CD4-positive, alpha-beta T cell treated with Interleukin-1 beta for 1 hour (primary cell): ENCODE measurements at places on chromosomes 11 and 22.

GRCh38 chr11:61082062-61082870 is 20.0 kb upstream of the CD5 start:
- no peak for DNase-seq

- DNase-seq, result no peak
These were observed 37.6 kb downstream of the LIF start for GRCh38 chr22:30208631-30209603.

DNA sequence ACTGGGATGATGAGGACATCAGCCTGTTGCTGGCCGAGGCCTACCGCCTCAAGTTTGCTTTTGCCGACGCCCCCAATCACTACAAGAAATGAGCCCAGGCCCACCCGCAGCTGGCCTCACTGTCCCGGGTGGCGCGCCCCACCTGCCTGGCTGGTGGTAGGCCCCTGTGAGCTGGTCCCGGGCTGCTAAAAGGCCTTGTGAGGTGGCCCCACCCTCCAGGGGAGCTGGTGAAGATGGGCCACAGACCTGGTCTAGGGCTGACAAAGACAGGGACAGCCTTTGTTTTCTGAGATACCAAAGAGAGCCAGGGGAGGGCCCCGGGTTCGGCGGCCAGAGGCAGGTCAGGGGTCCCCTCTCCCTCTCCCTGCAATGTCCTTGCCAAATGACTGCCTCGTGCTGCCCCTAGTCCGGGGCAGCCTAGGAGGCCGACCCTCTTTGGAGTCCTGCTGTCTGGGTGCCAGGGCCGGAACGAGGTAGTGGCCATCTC is 411.1 kb downstream of the TBC1D22A start:
- DNase-seq, result no peak

DNA sequence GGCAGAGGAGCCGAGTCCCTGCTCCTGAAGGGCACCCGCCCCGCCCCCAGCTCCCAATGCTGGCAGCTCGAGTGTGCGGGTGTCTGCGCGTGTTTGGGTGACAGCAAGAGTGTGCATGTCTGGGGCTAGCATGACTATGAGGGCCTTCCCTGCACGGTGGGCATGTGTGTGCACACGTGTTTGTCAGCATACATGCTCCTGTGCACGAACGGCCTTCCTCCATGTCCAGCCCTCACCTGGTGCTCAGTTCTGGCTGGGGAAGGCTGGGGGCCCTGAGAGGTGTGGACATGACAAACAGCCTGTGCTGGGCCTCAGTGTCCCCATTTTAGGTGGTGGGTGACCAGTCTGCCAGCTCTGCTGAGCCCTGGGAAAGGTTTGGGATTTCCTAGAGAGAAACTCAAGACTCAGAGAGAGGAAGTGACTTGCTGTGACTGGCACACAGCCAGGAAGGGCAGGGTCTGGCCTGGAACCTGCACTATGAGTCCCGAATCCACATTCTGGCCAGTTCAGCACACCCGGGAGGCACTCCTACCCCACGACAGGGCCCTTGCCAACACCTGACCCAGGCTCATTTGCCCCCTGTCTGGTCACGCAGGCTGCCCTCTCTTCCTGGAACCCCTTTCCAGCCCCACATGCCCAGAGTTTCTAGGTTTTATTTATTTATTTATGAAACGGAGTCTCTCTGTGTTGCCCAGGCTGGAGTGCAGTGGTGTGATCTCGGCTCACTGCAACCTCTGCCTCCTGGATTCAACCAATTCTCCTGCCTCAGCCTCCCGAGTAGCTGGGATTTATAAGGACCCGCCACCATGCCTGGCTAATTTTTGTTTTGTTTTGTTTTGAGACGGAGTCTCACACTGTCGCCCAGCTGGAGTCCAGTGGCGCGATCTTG is 3.3 kb upstream of the SHISA8 start:
- DNase-seq, result no peak

- DNase-seq, result peak; percentile 54
These were observed 46.2 kb downstream of the IGF2 start for GRCh38 chr11:2092956-2093412.

GRCh38 chr22:42217752-42218280 is 52.6 kb downstream of the TCF20 start:
- no peak for DNase-seq

DNA sequence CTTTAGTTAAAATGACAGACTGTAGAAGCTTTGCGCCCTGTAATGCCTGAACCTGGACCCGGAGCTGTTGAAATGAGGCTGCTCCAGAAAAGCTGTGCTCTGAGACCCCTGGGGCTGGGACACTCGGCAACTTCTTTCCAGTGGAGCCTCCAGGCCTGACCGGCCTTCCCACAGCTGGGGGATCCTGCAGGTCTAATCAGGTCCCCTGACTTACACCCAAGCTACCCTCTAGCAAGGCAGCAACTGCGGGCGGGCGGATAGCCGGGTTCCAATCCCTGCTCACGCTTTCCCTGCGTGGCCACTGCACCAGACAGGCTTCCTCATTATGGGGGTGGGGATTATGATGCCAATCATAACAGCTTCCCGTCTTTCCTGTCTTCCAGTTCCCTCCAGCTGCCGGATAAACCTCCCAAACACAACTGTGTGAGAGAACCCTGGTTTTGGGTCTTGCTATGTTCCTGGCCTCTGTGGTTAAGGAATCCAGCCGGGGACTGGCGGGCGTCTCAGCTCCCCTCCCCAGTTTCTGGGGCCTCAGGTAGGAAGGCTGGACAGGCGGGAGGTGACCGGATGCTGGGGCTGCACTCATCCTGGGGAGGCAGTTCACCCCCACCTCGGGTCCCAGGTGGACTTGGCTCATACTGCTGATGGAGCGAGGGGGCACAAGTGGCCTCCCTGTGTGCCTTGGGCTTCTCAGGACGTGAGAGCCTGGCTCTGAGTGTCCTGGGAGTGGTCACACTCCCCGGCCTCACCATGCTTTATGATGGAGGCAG is 38.6 kb downstream of the PARVG start:
- no peak for DNase-seq

DNA sequence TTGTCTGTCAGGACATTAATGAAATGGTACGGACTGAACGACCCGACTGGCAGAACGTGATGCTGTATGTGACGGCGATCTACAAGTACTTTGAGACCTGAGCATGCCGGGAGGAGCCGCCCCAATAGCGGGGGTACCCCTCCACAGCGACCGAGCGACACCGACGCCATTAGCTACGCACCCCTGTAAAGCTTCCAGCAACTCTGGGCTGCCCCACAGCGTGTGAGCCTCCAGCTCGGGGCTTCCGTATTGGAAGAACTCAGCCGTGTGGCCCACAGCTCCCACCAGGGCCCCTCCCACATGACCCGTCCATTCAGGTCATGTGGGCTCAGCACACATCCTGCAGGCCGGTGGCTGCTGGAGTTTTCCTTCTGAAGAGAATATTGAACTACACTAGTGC is 12.9 kb upstream of the ADORA2A start:
- no peak for DNase-seq

DNA sequence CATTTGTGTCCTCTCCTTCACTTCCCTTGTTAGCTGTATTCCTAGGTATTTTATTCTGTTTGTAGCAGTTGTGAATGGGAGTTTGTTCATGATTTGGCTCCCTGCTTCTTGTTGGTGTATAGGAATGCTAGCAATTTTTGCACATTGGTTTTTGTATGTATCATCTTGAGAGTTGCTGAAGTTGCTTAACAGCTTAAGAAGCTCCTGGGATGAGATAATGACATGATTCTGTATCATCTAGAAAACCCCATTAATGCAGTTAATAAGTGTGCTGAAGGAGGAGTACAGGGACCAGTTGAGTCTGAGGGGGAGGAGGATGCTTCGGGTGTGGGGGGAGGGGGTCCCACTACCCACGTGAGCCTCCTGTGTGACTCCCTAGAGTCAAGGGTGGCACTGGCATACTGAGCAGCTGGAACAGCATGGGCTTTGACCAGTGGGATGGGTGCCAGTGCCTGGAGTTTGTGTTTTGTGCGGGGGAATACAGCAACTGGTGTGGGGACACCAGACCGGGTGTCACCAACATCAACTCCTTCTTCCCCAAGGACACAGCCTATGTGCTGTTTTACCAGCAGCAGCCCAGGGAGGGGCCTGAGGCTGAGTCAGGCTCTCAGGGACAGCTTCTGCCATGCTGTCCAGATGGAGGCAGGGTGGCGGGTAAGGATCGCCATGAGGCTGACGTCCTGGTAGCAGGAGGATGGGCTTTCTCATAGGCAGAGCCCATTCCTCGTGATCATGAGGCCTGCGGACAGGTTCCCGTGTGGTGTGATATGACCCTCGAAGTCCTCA is 24.1 kb downstream of the USP35 start:
- no peak for DNase-seq

GRCh38 chr22:44493206-44493605 is 4.8 kb downstream of the RTL6 start:
- DNase-seq, result peak; percentile 45

DNA sequence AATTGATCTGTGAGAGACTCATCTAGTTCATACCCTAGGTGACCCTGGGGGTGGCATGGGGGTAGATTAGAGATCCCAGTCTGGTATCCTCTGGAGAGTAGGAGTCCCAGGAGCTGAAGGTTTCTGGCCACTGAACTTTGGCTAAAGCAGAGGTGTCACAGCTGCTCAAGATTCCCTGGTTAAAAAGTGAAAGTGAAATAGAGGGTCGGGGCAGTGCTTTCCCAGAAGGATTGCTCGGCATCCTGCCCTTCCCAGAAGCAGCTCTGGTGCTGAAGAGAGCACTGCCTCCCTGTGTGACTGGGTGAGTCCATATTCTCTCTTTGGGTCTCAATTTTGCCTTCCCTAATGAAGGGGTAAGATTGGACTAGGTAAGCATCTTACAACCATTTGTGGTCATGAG is 653 bp downstream of the IL18BP start:
- DNase-seq, result no peak

GRCh38 chr22:23233752-23234408 is 53.6 kb downstream of the BCR start:
- no peak for DNase-seq

DNA sequence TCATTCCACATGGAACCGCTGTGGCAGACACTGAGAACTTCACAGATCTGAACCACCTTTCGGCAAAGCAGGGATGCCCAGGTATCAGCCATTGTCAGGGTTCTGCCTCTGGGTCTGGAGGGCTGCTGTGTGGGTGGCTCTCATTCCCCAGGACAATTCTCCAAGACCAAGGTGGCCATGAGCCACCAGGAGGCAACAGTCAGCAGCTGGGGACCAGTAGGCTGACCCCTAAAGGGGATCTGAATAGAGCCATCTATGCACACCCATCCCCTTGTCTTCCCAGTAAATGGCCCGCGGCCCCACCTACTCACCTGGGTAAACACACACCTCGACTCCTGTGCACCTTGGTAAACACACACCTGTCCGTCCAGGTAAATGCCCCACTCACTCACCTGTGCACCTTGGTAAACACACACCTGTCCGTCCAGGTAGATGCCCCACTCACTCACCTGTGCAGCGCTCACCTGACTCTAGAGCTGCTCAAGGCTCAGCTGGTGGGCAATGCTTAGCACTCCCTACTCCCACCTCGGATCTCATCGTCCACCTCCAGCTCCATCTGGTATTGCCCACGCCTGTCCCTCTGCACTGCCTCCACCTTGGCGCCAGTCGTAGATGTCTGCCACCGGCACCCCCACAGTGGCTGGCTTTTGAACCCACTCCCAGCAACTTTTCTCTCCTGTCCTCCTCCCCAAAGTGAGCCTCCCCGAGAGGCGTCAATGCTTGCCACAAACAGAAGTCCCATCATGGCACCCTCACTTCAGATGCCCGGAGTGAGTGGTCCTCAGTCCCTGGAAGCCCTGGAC is 10.2 kb downstream of the SLC25A1 start:
- no peak for DNase-seq

- no peak for DNase-seq
These were observed 4.3 kb upstream of the PSMC3 start for GRCh38 chr11:47430524-47430923.

GRCh38 chr22:39721206-39722031 is 150.9 kb downstream of the CACNA1I start:
- DNase-seq, result no peak

DNA sequence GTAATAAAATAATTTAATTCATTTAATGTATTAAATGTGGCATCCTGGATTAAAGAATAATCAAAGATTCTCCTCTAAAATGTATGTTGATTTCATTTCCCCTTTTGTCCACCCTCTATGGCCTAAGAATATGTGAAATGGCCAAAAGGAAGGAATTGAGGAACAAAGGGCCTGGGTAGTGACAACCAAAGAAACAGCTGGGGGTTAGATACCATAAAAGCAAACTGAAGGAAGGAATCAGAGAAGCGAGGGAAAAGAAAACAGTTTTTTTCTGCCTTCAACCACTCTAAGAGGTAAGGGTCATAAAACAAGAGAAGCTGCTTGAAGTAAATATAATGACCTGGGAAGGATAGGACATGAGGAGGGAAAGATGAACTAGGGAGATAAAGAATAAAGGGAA is 139.3 kb downstream of the FAM76B start:
- no peak for DNase-seq
